ENCODE measurements at places on chromosomes 6 and 20.

DNA sequence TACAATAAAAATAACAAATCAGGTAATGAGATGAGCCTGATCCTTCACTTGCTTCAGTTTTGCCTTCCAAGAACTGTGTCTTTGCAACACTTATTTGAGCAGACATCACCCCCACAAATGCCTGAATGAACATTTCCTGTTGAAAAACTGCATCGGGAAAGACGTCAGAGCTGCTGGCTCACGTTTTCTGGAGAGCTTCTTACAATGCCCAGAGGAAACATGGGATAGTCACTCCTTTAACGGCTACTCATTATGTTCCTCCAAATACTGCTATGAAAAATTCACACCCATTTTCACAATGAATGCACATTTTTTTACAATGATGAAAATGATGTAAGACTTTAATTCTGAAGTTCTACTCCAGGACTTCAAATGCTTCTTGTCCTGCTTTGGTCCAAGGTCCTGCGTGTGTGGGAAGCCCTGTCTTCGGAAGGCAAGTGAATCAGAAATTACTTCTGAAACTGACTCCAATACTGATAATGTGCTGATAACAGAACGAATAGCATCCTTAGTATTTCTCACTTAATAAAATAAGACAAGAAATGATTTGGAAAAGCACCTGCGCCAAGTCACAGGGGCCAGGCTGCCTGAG, 238.0 kb downstream of the ANKRD60 start:
- DNase-seq = no peak

- DNase-seq = no peak
These were observed 451.7 kb downstream of the QKI start for GRCh38 chr6:163866192-163866591.

DNA sequence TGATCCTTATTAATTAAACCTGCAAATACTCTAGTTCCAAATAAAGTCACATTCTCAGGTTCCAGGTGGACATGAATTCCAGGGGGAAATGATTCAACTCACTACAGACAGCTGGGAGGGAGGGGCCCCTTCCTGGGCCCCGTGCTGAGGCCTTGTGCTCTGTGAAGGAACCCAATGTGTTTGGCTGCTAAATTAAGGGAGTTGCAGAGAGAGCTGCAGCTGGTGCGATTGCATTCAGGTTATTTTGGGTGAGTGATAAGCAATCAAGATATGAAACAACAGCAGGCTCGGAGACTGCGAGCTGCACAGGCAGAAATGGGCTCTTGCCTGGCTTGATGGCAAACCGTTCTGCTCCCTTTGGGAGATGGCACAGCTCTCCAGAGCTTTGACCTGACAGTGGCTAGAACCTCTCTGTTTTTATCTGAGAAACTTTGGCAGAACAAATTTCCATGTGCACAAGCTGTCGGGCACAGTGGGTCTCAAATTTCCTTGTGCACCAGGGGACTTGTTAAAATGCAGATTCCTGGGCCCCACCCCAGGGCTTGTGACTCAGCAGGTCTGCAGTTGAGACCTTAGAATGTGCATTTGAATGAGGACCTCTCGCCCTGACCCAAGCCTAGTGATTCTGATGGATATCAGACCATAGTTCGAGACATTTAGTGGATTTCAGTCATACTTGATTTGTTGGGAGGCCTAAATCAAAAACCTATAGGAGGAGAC, 9.8 kb downstream of the MAPK13 start:
- no peak for DNase-seq

DNA sequence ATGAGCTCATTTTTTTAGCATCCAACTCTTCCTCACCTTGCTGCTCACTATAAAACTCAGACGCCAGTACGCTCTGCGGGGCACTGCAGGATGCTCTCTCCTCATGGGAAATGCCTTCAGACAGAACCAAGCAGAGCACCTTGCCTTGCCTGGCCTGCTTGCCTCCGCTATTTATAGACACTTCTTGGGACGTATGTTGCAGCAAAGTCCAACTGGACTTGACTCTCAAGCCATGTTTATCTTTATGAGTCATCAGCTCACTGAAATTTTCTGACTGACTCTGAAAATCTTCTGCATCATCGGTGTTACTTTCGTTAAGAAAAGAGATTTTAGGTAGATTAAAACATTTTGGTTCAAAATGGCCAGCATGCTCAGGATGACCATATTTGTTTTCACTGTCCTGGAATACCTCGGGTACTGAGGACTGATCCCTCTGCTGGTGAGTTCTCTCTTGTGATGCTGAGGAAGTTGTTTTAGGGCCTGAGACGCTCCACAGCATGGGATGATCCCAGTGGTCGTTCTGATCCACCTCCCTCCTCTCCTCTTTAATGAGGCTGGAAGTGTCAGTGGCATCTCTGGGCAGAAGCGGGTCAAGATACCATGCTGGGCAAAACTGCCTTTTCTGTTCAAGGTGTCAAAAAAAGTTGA, 204.5 kb downstream of the KIF16B start:
- DNase-seq = no peak

- no peak for DNase-seq
These were observed 36.8 kb upstream of the FOXC1 start for GRCh38 chr6:1572892-1573291.

DNA sequence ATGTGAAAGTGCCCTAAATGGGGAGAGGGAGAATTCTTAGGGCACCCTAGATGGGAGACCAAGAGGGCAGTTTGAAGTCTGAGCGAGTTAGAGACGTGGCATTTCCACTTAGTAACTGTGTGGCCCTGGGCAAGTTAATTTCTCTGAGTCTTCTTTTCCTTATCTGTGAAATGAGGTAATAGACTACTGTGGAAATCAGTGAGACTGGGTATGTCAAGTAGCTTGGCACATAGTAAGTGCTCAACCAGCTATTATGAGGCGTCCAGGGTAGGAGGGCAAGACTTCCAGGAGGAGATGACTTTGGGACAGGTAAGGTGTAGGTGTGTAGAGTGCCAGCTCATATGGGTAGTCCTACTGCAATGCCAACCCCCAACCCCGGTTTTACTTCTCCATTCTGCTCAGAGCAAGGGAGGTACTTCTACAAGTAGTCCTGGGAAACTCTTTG, 770 bp downstream of the KIF3B start:
- no peak for DNase-seq

GRCh38 chr6:114521926-114522325, 179.1 kb upstream of the HS3ST5 start:
- no peak for DNase-seq

DNA sequence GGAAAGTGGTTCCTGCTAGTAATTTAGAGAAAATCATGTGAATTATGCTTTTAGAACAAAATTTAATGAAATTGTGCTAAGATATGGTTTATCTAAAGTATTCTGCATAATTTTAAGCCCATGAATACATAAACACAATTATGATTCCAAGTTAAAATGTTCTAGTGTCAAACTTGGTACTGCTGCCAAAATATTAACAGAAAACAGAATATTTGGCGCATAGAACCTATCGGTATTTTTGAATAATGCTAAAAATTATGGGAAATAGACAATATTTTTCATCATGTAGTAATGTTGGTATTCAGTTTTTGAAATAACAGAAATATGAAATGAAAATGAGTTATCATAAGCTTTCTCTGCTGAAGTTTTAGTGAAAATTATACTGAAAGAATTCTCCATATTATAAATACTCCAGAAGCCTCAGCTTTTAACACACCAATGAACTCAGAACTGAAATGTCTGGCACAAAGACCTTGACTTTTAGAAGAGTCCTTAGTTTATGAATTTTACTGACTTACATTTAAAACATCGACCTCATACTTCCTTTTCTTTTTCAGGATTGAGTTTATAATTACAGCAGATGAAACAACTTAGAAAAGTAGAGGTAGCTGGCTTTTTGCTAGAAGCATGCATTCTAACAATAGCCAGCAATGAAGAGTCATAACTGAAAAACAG, 1192.3 kb upstream of the GJE1 start:
- DNase-seq = no peak

- no peak for DNase-seq
These were observed 73.7 kb downstream of the PHF20 start for GRCh38 chr20:35845561-35845960.

DNA sequence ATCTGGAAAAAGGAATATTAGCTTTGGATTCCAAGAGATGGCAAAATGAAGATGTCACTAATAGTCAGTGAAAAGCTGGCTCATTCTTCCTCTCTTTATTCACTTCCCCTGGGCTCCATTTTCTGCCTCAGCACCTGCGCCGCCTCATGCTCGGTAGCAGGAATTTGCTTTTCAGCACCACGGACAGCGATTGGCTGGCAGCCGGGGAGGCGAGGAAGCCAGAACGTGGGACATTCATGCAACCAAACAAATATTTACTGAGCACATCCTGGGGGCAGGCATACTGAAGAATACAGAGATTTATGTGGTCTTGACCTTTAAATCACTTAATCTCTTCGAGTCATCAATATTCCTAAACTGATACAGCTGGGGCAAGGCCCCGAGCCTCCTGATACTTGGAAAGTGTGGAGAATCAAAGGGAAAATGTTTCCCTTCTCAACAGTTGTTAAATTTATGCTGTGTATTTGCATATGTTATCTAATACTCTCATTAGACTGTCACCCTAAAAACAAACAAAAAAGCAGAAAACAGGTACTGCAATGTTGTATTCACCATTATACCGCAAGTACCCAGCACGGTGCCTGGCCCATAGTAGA, 12.1 kb upstream of the PDYN start:
- no peak for DNase-seq

DNA sequence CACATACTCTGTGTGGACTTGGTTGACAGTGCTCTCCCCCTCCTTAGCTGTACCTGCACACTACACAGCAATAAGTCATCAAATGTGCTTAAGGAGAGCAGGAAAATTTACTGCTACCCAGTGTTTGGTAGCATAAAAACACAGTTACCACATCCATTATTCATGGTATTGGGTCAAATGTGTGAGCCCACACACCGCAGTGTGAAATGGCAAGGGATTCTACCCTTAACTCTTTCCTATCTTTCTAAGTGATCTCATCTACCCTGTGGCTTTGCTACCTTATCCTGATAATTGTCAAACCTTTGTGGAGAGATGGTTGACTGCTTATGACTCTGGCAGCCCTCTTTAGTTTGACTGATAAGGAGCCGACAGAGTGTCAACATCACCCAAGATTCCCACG, 47.6 kb downstream of the STX11 start:
- no peak for DNase-seq

DNA sequence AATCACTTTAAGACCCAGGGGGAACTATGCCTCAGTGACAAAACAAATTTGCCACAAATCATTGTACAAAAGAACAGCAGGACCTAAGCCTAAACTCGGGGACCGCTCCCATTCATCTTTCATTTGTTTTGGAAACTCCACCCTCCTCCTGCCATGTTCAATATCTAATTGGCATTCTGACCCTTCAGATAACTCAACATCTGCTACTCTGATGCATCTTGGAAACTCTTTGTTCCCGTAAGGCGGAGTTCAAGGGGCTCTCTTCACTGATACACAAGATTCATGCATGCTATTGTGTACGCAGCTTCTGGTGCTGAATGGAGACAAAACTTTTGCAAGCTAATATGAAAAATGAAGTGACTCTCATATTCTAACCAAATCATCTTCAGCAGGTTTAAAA, 187.6 kb downstream of the ZFP64 start:
- no peak for DNase-seq

GRCh38 chr6:137145421-137145820, 28.0 kb downstream of the IL22RA2 start:
- no peak for DNase-seq

DNA sequence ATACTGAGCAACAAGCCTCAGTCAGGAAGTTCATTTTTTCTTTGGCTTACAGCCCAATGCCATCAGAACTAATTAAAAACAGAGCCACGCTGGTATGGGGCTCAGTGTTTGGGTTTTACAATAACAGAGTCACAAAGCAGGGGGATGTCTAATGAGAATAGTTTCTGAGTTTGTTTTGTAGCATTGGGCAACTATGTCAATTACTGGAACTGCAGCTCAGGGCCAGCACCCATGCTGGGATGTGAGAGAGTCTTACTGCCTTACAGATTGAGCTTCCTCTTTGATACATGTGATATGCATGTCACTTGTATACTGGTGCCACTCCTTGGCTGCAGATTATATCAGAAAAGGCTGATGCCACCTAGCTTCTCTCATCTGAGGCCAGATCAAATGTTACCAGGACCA, 117.6 kb downstream of the TFAP2B start:
- no peak for DNase-seq

DNA sequence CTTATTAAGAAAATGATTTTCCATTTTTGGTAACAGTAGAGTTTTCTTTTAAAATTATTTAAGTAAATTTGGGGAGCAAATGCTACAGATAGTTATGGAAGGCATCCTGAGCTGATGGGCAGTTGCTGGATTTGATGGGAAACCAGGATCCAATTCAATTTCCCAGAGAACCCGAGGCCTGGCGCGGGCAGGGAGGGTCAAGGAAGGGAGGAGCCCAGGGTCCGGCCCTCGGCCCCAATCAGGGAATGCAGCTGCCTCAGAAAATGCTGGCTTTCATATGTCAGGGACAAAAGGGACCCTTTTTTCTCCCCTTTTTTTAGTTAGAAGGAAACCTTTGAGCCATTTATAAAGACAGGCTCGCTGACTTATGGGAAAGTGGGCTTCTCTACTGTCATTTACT, 42.1 kb downstream of the CTCFL start:
- DNase-seq = no peak

- DNase-seq = no peak
These were observed 507.7 kb downstream of the PREX1 start for GRCh38 chr20:48319943-48320584.

DNA sequence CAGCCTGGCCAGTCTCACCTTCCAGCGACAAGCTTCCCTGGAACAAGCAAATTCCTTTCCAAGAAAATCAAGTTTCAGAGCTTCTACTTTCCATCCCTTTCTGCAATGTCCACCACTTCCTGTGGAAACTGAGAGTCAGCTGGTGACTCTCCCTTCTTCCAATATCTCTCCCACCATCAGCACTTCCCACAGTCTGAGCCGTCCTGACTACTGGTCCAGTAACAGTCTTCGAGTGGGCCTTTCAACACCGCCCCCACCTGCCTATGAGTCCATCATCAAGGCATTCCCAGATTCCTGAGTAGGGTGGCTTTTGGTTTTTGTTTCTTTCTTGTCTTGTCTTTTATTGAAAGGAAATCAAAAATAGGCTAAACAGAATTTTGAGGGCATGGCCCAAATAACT, 24.3 kb downstream of the MYCT1 start:
- no peak for DNase-seq

Measured in GF-D8 (cell line).